ENCODE measurements at places on chromosomes 5 and 9. TPM values are rescaled to one million over a fixed set of nuclear protein-coding genes. Genes with fewer than 3 reads are reported as not detected.

GRCh38 chr5:3615217-3615616 is 19.6 kb downstream of the IRX1 start:
- no peak overlapping the region for H3K4me3 ChIP-seq
- H3K36me3 ChIP-seq = no peaks in the 10 kb centered on the region
- H3K4me1 ChIP-seq = no peaks in the 10 kb centered on the region

DNA sequence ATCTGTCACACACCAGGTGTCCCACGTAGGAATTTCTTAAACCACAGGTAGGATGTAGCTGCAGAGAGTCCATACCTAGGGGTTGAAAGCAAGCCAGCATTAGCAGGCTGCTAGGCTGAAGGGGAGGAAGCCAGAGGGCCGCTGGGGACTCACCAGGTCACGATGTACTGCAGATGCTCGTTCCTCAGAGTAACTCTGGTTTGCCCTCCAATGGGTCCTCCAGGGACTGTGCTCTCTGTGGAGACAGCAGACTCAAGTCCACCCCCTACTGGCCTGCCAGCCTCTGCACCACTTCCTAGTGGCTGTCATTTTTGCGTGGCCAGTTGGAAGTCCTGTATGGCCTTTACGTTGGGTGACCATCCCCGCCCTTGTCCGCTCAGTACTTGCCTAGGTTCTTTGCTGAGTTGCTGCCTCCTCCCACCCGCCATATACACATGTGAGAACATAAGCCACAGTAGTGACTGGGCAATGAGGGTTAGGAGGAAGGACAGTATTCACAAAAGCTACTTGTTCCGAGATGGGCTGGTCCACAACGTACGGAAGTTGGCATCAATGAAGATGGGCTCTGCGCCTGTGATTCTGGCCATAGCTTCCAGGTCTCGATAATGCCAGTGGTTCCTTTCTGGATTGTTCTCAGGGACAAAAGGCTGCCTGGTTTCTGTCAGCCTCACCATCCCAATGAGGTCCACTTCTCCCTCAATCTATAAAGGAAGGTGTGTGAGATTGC is 4.1 kb downstream of the RPL7A start:
- DNase-seq = peak; percentile 51
- H3K27me3 ChIP-seq = no peaks in the 10 kb centered on the region
- H3K4me3 ChIP-seq = no peak overlapping the region
- no peak overlapping the region for H3K27ac ChIP-seq
- H3K36me3 ChIP-seq = peaks cover 50% of the 10 kb centered on the region

- no peak overlapping the region for H3K27ac ChIP-seq
- H3K36me3 ChIP-seq = peaks cover 49% of the 10 kb centered on the region
- H3K4me1 ChIP-seq = no peaks in the 10 kb centered on the region
Measured at GRCh38 chr5:146137967-146138403, 32.6 kb upstream of the PLAC8L1 start.

DNA sequence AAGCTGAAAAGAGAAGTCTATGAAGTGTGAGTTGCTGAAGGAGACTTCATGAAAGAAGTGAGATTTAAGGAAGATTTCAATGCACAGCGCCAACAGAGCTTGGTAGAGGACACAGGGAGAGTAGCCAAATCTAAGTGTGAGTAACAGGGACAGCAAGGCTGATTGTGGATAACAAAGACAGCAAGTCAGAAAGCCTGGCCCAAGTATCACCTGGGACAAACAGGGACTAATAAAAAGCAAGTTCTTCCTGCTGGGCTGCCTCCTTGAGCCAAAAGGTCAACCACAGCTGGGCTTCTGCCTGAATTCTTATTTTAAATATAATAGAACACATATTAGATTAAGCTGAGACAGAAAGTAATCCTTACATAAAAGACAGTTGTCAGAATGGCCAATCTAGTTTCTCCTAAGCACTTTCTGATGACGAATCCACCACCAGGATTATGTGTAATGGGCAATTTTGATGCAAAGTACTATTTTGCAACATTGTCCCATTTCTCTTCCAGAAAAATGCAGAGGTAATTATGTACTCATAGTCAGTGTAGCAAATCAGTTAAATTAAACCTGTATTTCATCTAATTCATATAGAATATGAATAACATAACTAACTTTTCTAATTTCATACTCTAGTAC is 73.8 kb downstream of the MAPKAP1 start:
- DNase-seq = no peak
- no peak overlapping the region for H3K4me3 ChIP-seq

GRCh38 chr5:42715785-42716184 is 40.8 kb upstream of the CCDC152 start:
- H3K27ac ChIP-seq = no peak overlapping the region
- H3K36me3 ChIP-seq = no peaks in the 10 kb centered on the region
- H3K4me1 ChIP-seq = peaks cover 12% of the 10 kb centered on the region
- no peak for DNase-seq

- no peaks in the 10 kb centered on the region for H3K4me1 ChIP-seq
- no peaks in the 10 kb centered on the region for H3K27me3 ChIP-seq
- H3K36me3 ChIP-seq = no peaks in the 10 kb centered on the region
- no peak for DNase-seq
- H3K4me3 ChIP-seq = no peak overlapping the region
- H3K27ac ChIP-seq = no peak overlapping the region
Measured at GRCh38 chr5:147483188-147483790, 26.6 kb downstream of the DPYSL3 start.

GRCh38 chr5:96338091-96338490 is 95.0 kb downstream of the PCSK1 start:
- no peaks in the 10 kb centered on the region for H3K4me1 ChIP-seq
- no peak overlapping the region for H3K27ac ChIP-seq
- no peak overlapping the region for H3K4me3 ChIP-seq
- no peak for DNase-seq

DNA sequence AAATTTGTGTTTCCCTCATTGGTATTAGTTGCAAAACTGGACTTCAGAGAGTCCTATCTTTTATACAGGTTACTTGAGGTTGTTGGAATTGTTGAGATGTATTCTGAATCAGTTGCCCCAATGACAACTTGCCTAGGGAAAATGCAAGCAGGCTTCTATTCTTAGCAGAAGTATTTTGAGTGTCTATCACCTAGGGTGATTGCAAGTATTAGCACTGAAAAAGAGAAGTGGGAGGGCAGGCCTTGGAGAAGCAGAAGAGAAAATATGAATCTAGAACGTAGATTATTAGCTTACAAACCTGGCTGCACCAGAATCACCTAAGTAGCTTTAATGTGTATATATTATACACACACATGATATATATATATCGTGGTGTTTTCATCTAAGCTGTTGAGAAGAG is 43.2 kb downstream of the ADAMTS12 start:
- peaks cover 8% of the 10 kb centered on the region for H3K4me1 ChIP-seq
- H3K36me3 ChIP-seq = no peaks in the 10 kb centered on the region
- no peak overlapping the region for H3K27ac ChIP-seq

- H3K36me3 ChIP-seq = no peaks in the 10 kb centered on the region
- H3K27ac ChIP-seq = no peak overlapping the region
- H3K4me3 ChIP-seq = no peak overlapping the region
Measured at GRCh38 chr9:134291452-134291881, 34.8 kb upstream of the RXRA start.

DNA sequence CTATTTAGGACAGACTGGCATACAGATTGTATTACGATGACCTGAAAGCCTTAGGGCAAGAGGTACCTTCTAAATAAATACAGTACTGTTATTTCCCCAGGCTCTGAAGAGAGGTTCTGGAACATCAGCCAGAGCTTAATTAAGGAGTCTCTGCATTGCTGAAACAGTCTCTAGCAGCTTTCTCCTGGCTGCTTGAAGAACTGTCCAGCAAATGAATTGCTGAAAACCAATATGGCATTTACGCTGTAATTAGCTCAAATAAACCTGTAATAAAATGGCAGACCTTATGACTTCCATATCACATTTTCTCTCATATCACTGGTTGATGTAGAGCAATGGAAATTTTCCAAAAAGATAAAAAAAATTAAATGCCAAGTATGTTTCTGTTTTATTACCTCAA is 636.3 kb downstream of the GABRG2 start:
- DNase-seq = no peak
- no peaks in the 10 kb centered on the region for H3K4me1 ChIP-seq
- no peaks in the 10 kb centered on the region for H3K36me3 ChIP-seq
- H3K27ac ChIP-seq = no peak overlapping the region
- H3K4me3 ChIP-seq = no peak overlapping the region

- DNase-seq = no peak
- no peak overlapping the region for H3K27ac ChIP-seq
- H3K4me3 ChIP-seq = no peak overlapping the region
- H3K4me1 ChIP-seq = no peaks in the 10 kb centered on the region
- H3K27me3 ChIP-seq = no peaks in the 10 kb centered on the region
Measured at GRCh38 chr5:2298781-2299180, 416.1 kb upstream of the IRX4 start.

GRCh38 chr5:133938039-133938821 is 30.2 kb downstream of the C5orf15 start:
- H3K36me3 ChIP-seq = no peaks in the 10 kb centered on the region
- H3K27ac ChIP-seq = peak overlapping the region; percentile 77
- no peaks in the 10 kb centered on the region for H3K27me3 ChIP-seq
- DNase-seq = no peak
- peaks cover 24% of the 10 kb centered on the region for H3K4me1 ChIP-seq

GRCh38 chr5:54985301-54986268 is at the start of gene ESM1:
Gene ESM1, minus strand, starts transcription at chr5:54985593. Its CDS starts 76 bp downstream, at chr5:54985517.
- H3K4me3 ChIP-seq = no peak within 1 kb of the TSS
- H3K27ac ChIP-seq = no peak within 1 kb of the TSS
- DNase-seq = no peak
- no peaks in the 10 kb centered on the region for H3K36me3 ChIP-seq

DNA sequence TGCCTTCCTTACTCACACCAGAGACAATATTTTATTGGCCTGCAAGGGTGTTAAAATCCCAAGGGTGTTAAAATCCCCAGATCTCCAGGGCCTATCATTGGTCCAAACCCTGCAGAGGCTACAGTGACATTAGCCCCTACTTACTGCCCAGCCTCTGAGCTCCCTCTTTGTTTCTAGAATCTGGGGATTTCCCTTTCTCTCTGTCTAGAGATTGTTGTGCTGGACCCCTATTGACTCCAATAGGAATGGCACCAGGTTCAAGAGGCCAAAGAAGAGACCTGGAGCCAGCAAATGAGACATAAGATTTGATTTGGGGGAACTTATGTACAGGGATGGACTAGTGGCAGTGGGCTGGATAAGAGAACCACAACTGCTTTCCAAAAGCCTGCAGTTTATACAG is 53.3 kb upstream of the ZBED3 start:
- H3K4me1 ChIP-seq = no peaks in the 10 kb centered on the region
- no peaks in the 10 kb centered on the region for H3K27me3 ChIP-seq
- H3K4me3 ChIP-seq = no peak overlapping the region
- no peaks in the 10 kb centered on the region for H3K36me3 ChIP-seq
- DNase-seq = no peak

- no peaks in the 10 kb centered on the region for H3K4me1 ChIP-seq
- DNase-seq = no peak
- no peak overlapping the region for H3K27ac ChIP-seq
- no peak overlapping the region for H3K4me3 ChIP-seq
- no peaks in the 10 kb centered on the region for H3K27me3 ChIP-seq
Measured at GRCh38 chr9:106956971-106957370, 94.0 kb downstream of the ZNF462 start.

- no peak overlapping the region for H3K27ac ChIP-seq
- H3K36me3 ChIP-seq = no peaks in the 10 kb centered on the region
- H3K4me3 ChIP-seq = no peak overlapping the region
- no peak for DNase-seq
- no peaks in the 10 kb centered on the region for H3K27me3 ChIP-seq
Measured at GRCh38 chr9:134890155-134890495, 9.5 kb downstream of the FCN2 start.

- no peaks in the 10 kb centered on the region for H3K4me1 ChIP-seq
- no peak for DNase-seq
- H3K36me3 ChIP-seq = no peaks in the 10 kb centered on the region
- H3K27me3 ChIP-seq = no peaks in the 10 kb centered on the region
- no peak overlapping the region for H3K4me3 ChIP-seq
Measured at GRCh38 chr5:6202968-6203365, 175.4 kb downstream of the MED10 start.

- no peaks in the 10 kb centered on the region for H3K27me3 ChIP-seq
- DNase-seq = no peak
- H3K27ac ChIP-seq = no peak overlapping the region
Measured at GRCh38 chr5:115855959-115856358, 14.2 kb downstream of the AP3S1 start.

- peaks cover 26% of the 10 kb centered on the region for H3K4me1 ChIP-seq
- peak overlapping the region; percentile 100 for H3K4me3 ChIP-seq
- no peak for DNase-seq
- no peaks in the 10 kb centered on the region for H3K27me3 ChIP-seq
- peak overlapping the region; percentile 100 for H3K27ac ChIP-seq
- H3K36me3 ChIP-seq = peaks cover 4% of the 10 kb centered on the region
Measured at GRCh38 chr5:134370311-134370870, 978 bp upstream of the UBE2B start.

- H3K4me3 ChIP-seq = no peak overlapping the region
- no peaks in the 10 kb centered on the region for H3K36me3 ChIP-seq
- H3K27me3 ChIP-seq = no peaks in the 10 kb centered on the region
- peak; percentile 42 for DNase-seq
- peaks cover 7% of the 10 kb centered on the region for H3K4me1 ChIP-seq
Measured at GRCh38 chr9:105842023-105842644, 147.8 kb downstream of the TMEM38B start.

- H3K4me1 ChIP-seq = peaks cover 40% of the 10 kb centered on the region
- no peak overlapping the region for H3K27ac ChIP-seq
- H3K4me3 ChIP-seq = no peak overlapping the region
Measured at GRCh38 chr5:88671106-88671504, 211.9 kb downstream of the MEF2C start.

DNA sequence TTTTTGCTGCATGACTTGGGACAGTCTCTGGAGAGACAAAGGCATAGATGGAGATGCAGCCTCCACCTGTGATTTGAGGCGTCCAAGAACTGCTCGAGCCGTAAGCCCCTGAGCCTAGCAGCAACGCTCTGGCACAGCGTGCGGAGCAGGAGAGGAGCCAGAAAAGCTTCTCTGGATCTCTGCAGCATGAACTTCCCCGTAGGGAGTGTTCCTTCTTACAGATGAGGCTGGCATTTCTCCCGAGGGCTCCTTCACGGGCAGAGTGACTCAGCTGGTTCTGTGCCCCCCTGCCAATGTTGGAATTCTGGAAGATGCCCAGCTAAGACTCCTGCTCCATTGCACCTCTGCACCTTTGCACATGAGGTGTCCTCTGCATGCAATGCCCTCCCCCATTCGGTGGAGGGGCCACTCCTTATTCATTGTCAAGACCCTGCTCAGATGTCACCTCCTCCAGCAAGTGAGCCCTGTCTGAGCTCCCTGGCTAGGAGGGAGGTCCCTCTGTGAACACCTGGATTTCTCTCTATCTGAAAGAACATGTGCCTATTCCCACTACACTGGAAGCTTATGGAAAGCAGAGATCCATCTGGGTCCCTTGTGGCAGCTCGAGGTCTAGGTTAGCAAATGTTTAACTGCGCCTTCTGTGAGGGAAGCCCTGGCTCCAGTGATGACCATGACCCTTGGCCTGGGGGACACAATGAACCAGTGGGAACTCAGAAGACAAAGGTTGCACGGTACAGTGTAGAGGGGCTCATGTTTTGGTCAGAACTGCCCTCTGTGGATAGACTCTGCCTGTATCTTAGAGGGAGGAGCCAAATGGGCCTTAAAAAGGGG is 39.6 kb downstream of the SH3PXD2B start:
- H3K27ac ChIP-seq = no peak overlapping the region
- no peak overlapping the region for H3K4me3 ChIP-seq
- H3K27me3 ChIP-seq = no peaks in the 10 kb centered on the region
- H3K4me1 ChIP-seq = peaks cover 15% of the 10 kb centered on the region
- H3K36me3 ChIP-seq = no peaks in the 10 kb centered on the region

Gene TMC1
- not detected for total RNA-seq

Gene MARVELD2
- not detected for total RNA-seq

Gene HAVCR2
- total RNA-seq = 60.0 TPM

Gene ENC1
- total RNA-seq = 99.3 TPM
